ENCODE measurements at places on chromosomes 7 and 10.

DNA sequence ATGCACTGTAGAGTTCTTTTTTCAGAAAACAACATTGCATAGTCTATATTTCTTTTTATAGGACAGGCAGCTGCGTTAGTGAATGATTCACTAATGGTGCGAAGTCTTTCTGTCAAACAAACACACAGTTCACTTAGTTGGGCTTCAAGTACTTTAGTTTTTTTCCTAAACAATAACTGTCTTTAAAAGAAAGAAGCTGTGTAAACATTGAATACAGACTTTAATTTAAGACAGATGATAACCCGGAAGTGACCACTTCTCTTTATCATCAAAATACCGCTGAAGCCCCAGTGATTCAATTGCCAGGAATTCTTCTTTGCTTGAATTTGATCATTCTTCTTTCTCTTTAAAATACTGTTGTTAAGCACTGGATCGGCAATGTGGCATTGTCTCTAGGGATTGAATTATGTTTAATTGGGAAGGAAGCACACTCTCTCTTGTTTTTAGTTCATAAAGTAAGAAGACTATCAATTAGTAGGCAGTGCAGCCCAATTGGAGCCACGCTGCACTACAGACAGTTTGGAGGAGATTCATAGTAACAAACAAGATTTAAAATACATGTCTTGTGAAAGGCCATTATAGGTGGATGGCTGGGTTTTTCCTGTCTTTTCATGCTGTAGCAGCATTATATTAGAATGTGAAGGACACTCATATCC is 30.4 kb downstream of the CNTNAP2 start:
- peak; percentile 41 for DNase-seq

DNA sequence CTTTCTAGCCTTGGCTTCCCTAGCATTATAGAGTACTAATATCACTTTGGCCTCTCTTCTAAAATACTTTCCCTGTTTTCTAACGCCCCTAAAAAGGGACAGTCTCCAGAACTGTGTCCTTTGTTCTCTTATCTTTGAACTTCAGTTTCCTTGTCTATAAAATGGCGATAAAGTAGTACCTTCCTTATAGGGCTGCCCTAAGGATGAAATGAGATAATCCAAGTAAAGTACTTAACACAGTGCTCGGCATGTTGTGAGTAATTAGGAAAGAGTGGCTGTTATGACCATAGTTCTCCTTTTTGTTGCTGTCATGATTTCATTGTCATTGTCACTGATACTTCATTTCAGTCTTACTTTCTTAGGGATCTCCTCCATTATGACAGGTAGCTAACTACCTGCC is 114.7 kb downstream of the EXOC4 start:
- no peak for DNase-seq

DNA sequence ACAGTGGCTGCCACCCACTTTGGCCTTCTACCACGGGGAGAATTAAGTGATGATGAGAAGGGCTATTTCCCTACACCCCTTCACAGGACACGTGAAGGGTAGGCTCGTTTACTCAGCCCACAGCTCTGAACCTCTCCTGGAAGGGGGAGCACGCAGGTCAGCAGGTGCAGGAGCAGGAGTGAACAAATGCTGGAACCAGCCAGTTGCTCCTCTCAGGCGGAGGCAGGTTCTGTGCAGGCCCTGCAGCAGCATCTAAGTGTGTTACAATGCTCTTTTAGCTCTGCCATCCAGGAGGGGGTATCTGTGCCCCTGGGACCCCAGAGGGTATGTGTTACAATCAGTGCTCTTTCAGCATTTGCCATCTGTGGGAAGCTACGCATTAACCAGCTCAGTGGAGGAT is 61.2 kb downstream of the AHR start:
- DNase-seq: no peak

DNA sequence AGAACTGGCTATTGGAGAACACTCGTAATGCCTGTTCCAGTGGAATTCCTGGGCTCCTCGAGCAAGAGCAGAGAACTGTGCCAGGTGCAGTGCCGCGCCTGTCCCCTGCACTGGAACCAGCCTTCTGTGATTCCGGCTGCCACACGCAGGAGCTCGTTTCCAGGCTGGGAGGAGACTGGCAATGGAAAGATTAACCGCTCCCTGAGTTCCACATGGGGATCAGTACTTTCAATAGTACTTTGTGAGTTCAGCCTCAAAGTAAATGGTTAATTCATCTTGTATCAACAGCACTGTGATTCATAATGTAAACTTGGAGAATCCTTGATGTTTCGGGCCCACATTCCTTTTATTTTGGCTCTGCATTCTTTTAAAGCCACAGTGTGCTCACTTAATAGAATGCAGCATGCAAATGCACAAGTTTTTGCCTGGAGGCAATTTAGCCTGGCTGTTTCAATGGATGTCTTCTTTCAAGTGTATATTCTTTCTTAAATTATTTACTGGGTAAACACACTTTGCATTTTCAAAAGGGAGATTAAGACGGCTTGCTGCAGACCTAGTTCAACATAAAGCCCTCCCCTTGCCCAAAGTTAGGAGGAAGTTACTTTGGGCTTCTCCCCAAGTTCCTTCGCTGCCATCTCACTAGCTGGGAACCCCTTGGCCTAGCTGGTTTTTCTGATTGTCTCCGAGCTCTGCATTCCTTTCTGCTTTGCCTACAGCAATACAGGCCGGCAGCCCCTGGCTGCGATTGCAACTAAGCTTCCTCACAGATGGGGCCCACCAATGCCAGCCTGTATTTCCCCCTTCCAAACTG is 138.1 kb upstream of the TCF7L2 start:
- no peak for DNase-seq

GRCh38 chr7:77205706-77206105 is 6.1 kb upstream of the FGL2 start:
- DNase-seq: no peak

DNA sequence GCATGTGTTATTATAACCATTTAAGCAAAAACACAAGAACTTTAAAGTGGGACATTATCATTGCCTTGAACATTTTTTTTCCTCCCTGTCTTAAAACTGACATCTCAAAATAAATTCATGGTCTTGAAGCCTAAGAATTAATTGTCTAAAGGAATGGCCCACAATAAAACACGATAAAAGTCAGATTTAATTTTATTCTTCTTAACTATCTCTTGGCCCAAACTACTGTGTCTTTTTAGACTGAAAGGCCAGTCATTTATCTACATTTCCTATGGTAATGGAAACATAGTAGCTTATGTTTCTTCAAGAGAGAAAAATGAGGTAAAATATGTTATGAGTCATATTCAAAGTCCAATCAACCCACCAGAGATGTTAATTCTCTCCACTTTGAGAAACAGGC is 24.4 kb upstream of the ETV1 start:
- DNase-seq: no peak

DNA sequence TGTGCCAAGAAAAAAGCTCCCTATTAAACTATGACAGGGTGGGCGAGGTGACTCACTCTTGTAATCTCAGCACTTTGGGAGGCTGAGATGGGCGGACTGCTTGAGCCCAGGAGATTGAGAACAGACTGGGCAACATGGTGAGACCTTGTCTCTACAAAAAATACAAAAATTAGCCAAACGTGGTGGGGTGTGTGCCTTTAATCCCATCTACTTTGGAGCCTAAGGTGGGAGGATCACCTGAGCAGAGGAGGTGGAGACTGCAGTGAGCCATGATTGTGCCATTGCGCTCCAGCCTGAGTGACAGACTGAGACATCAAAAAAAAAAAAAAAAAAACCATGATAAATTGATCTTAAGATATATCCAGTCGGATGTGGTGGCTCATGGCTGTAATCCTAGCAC is 11.5 kb downstream of the POLR3A start:
- DNase-seq: no peak
